T follicular helper cell (primary cell): ENCODE measurements at places on chromosomes 4 and X.

GRCh38 chrX:34656842-34657725, at the start of gene TMEM47:
TMEM47 (minus strand) TSS chrX:34657285; CDS start chrX:34657029, 256 bp downstream.
- DNase-seq = no peak

DNA sequence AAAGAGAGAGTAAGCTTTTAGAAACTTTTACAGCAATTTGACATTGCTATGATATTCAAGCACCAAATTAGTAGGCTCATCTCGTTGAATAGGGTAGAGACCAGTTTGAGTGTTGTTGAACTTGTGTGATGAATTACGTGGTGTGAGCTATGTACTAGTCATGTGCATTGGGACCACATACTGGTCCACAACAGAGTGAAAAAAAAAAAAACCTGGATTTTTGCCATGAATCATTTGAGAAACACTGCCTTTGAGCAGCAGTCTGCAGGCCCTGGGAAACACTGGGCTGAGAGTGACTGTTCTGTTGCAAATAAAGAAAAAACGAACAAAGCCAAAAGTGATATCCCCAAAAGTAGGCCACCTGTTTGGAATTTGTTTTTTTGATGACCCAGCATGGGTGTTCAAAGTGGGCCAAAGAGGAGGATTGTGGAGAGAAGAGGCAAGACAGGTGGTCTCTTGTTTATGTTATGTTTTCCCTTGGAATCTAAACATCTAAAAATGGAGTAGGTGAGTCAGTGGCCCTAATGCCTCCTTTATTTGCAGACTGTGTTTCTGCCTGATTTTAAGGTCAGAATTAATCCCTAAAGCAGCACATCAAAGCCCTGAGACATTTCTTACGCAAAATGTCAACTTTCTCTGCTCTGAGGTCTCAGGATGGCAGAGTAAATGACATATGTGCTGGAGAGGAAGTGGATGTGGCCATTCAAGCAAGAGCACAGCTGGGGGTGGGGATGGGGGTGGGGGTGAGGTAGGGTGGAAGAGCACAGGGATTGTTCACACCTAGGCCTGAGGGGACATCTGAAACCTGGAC, 33.5 kb downstream of the TAF7L start:
- no peak for DNase-seq

DNA sequence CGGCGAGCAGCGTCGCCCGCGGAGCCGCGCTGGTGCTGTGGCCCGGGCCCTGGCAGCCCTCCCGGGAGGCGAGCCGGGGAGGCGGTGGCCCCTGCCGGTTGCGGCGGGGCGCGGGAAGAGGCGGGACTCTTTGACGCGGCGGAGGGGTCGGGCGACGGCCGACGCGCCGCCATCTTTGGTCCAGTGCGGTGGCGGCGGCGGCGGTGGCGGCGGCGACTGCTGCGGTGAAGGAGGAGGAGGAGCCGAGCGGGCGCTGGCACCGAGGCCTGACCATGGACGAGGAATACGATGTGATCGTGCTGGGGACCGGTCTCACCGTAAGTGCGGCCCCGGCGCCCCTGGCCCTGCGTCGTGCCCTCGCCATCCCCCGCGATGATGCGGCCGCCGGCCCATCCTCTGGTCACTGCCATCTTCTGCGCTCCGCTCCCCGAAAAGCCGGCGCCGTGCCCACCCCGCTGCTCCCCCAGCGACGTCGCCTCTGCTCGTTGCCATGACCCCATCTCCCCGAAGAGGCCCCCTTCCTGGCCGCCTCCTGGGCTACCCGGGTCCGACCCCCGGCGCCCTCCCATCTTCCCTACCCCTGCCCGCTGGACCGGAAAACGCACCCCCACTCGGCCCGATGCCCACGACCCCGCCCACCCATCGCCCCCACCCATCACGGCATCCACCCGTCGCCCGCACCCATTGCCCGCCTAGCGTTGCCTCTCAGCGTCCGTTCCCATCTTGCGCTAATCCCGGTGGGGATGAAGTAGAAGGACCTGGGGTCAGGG, at the start of gene GDI1:
TSS of gene GDI1 (plus strand) at position 172 of the 770 bp plus-strand sequence. CDS start at position 273, 101 bp downstream.
- DNase-seq = peak; percentile 41

DNA sequence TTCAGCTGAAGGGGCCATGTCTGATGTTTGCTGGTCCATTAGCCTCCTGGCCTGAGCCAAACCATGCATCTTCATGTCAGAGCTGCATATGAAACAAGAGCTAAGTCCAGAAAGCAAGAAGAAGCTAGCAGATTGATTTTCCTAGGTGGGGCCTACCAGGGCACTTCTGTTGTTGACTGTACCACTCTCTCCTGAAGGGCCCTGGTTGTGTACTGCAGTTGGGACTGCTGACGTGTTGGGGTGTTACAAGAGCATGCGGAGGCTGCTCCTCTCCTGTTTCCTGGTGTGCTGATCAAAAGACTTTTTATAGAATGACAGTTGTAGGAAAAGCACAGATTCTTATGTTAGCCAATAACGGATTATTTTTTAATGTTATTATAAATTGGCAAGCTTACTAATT, 145.1 kb downstream of the TBL1X start:
- no peak for DNase-seq

- no peak for DNase-seq
Measured at GRCh38 chr4:7780751-7781348, 158.8 kb downstream of the AFAP1 start.

DNA sequence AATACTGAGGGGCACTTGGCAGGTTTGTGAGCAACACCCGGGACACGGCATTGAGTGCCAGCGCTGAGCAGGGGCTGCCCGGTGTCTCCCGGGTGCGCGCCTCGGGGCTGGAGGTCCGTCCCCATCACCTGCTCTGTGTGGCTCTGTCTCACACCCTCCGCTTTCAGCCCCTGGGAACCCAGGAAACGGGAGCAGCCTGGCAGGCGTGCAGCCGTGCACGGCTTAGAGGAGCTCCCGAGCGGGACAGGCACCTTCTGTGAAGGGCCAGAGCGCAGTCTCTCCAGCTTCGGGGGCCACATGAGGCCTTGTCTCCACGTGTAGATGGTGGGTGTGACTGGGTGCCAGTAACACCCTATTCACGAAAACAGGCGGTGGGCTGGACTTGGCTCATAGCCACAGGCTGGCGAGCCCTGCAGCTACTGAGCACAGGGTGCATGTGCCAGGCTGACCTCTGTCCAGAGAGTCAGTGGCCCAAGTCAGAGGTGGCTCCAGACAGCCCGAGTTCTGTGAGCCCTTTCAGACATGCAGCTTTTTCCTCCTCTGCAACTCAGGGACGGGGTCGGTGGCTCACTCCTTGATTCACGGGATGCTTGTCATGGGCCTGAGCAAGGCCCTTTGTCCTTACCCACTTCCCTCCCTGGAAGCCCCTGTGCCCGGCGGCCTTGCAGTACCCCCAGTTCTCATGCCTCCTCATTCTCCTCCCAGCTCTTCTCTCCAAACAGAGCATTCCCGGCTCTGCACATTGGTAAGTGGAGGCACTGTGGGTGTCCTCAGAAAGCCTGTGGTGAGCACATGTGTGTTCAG, 23.5 kb downstream of the UVSSA start:
- no peak for DNase-seq

DNA sequence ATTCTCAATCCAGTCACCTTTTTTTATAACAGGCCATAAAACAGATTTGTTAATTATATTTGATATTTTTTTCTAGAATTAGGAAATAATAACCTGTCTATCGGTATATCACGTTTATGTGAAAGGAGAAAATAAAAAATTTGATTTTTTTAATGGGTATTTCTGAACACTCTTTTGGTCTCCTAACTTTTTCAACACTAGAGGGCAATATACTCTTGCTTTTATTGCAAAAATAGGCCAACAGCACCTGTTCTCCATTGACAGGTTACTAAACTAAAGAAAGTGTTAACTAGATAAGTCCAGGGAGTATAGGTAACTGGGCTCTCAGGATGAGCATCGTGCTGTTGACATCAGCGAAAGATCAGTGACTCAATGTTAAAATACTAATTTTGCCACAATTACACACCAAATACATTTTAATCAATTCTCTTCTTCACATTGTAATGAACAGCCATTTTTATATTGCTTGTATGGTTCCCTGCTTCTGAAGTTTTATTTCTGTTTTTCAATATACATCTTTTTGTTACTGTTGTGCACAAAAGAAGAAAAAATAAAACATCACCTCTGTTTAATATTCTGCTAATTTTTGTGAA, 22.8 kb downstream of the NDST4 start:
- no peak for DNase-seq

DNA sequence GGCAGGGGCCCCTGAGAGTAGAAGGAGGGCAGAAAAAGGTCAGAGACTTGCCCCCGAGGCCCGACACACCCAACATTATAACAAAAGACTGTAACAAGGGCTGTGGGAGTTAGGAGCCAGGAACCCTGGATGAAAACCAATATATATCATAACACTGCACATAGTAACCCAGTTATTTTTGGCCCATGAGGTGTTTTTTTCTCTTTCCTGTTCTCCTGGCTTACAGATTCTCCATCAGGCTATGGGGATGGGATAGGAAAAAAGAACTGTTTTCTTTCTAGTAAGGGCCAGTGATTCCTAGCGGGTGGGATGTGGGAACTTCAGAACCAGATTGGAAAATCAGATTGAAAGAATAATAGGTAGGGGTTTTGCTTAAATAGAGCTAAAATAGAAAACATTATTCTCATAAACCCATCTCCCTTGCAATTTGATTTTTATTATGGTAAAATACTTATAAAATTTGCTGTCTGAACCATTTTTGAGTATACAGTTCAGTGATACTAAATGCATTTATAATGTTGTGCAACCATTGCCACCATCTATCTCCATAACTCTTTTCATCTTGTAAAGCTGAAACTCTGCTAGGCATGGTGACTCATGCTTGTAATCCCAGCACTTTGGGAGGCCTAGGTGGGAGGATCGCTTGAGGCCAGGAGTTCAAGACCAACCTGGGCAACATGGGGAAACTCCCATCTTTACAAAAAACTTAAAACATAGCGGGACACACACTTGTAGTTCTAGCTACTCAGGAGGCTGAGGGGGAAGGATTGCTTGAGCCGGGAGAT, 33.5 kb downstream of the SNX25 start:
- DNase-seq = no peak

- no peak for DNase-seq
Measured at GRCh38 chrX:14573161-14573560, 43.8 kb downstream of the GLRA2 start.

- DNase-seq = no peak
Measured at GRCh38 chr4:122632396-122633143, 11.7 kb upstream of the IL21 start.

DNA sequence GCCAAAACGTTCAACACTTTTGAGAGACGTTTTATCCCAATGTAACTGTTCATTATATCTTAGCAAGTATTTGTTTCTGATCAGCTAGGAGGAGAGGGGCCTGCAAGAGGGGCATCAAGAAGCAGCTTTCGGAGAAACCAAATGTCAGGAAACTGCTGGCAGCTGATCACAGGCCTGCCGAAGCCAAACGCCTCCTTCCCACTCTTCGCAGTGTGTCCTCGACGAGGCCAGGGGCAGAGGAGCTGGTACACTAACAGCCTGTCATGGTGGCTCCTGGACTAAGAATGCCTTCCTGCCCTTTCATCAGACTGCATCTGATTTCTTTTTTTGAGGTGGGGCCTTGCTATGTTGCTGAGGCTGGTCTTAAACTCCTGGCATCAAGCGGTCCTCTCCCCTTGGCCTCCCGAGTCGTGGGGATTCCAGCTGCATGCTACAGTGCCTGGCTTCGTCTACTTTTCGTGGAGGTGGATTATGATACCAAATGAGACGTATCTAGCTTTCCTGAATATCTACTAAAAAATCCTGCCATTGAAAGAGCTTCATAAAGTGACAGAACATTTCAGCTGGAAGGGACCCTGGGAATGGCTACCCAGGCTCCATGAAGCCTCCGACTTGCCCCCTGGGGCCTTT, 134.8 kb downstream of the AFAP1 start:
- DNase-seq = no peak

DNA sequence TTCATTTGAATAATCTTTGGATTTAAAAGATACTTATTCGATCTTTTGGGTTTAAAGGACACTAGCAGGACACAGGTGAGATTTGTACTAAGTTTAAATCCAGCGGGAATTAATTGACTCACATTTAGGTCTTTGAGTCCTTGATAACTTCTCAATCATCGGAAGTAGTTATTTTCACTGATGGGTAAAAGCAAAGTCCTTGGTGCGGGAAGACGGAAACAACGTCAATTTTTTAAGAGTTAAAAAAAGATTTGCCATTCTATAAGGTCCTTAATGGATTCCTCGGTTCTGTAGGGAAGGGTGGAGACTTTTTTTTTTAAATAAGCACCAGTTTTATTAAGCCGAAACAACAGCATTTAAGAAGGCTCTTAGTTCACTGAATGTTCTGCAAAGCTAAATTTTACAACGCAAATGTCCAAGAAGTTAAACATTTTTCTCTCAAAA, 2.9 kb downstream of the TMSB4X start:
- no peak for DNase-seq

- DNase-seq = no peak
Measured at GRCh38 chr4:170931321-170931720, 841.6 kb upstream of the AADAT start.

DNA sequence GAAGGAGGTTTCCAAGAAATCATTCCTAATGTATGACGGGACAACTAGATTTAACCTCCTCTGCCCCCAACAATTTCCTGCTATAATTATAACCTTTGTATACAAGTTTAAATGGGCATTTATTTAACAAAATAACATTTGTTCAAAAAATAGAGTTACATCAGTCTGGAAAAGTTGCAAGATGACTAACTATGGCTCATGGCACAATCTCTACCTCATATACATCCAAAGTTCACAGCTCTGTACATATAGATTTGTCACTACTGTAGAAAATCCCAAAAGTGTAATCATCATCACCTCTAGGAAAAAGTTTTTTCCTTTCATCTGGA, 3.8 kb upstream of the RPS6KA3 start:
- DNase-seq = no peak

DNA sequence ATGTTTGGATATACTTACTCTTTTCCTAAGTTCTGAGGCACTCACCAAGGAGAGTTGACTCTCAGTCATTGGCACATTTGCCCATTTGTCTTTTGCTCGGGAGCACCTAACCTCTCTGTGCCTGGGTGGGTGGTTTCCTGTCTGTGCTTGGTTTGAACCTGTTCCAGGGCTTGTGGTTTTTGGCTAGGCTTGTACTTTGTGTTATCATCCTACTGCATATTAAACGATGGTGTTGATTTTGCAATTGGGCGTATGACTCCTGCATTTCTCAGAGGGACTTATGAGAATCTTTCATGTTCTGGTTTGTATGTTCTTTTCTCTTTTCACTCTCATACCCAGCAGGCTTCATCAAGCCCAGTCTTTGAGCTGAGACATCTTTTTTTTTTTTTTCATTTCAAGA, 161.7 kb downstream of the BTC start:
- peak; percentile 1 for DNase-seq

GRCh38 chrX:8067754-8068462, 103.2 kb downstream of the VCX2 start:
- no peak for DNase-seq

- no peak for DNase-seq
Measured at GRCh38 chr4:75340561-75340960, 173.6 kb downstream of the RCHY1 start.

- DNase-seq = no peak
Measured at GRCh38 chrX:129781680-129782495, 2.1 kb downstream of the SASH3 start.
